ENCODE measurements at places on chromosomes 16 and 17.

DNA sequence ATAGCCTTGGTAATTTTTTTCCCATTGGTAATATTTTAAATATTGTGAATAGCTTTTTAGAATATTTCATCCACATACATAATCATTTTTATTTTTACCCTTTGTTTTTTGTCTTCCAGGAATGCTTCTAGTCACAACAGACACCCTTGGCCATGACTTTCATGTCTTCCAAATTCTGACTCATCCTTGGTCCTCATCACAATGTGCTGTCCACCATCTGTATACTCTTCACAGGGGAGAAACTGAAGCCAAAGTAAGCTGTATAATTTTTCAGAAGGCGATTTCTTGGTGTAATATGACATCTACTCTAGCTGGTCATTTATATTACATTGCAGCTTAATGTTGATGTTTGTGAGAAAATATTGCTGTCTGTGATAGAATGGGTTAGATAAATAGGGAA, 269.4 kb downstream of the BCAS3 start:
- DNase-seq = no peak

GRCh38 chr17:57555636-57556175, 189.4 kb downstream of the CCDC182 start:
- DNase-seq = no peak

GRCh38 chr17:73237714-73238113, 24.0 kb downstream of the CPSF4L start:
- DNase-seq = no peak

DNA sequence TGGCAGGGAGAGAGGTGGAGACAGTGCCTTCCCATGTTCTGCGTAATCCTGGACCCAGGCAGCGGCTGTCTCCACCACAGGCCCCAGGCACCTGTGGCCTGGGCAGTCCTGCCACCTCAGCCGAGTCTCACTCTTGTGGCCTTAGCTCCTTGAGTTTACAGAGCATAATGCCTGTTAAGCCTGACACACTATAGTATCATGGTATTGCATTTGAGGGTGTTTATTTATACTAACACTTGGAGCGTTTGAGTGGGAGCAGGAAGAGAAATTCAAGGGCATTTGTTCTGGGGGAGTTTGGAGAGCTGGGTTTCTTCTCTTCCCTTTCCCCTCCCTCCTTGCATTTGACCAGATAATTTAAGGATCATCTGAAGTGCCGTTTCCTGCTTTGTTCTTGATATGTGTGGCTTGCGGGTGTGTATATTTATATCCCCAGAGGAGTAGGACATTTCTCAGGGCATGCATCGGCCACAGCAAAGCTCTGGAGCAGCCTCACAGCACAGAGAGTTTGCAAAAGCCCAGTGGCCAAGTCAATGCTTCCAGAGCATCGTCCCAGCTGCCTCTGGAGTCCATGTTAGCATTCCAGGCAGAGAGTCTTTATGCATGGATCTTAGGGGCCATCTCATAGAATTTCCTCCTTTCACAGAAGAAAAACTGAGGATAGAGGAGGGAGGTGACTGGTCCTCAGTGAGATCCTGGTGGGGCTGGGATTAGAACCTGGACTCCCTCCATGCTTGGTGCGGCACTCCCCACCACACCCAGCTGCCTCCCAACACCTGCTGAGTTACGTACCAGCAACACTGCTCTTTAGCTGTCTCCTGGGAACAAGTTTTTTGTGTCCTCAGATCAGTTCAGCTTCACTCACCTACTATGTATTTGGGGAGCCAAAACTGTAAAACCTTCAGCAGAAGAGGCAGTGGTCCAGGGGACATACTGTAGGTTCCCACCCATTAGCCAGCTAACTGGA, 222.8 kb downstream of the CCDC182 start:
- DNase-seq = no peak

- no peak for DNase-seq
Measured at GRCh38 chr17:9684955-9685621, 39.8 kb downstream of the USP43 start.

- no peak for DNase-seq
Measured at GRCh38 chr16:90083139-90083538, 6.0 kb upstream of the PRDM7 start.

- DNase-seq = no peak
Measured at GRCh38 chr16:7482596-7483290, 150.1 kb downstream of the RBFOX1 start.

DNA sequence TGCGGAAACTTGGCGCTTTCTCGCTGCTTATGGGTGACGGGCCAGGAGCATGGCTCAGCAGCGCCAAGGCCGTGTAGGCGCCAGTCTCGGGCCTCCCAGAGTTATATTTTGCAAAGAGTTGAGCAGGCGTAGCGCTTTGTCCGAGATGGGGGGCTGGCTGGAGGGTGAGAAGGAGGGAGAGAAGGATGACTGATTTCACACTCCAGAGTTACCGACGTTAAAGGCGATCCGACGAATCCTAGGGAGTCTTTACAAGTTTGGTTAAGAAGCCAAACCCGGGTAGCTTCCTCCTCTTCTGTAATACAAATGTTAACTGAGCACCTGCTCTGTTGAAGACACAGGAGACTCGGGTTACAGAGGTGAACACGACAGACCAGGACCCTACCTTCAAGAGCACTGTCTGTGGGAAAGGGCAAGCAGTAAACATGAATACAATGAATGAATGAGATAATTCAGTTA, 782 bp downstream of the POLR2A start:
- no peak for DNase-seq

GRCh38 chr17:37818689-37819088, 73.8 kb upstream of the HNF1B start:
- no peak for DNase-seq

GRCh38 chr17:32382526-32383223, 32.7 kb downstream of the ZNF207 start:
- DNase-seq = no peak

- no peak for DNase-seq
Measured at GRCh38 chr17:40265337-40265736, 22.3 kb upstream of the CDC6 start.

DNA sequence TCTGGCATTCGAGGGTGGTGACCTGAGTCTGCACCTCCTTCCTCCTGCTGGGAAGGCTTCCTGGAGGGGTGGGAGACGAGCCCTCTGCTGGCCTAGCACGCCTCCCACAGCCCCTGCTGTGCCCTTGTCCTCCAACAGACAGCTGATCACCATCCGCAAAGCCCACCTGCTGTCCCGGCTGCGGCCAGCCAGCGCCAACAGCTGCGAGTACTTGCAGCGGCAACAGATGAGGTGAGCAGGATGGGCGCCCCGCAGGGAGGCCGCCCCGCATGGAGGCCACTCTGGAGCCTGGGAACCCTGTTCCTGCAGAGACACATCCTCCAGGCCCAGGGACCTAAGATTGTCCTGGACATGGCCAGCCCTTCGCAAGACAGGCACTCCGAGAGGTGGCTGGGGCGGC, 21.6 kb downstream of the UBALD1 start:
- no peak for DNase-seq

DNA sequence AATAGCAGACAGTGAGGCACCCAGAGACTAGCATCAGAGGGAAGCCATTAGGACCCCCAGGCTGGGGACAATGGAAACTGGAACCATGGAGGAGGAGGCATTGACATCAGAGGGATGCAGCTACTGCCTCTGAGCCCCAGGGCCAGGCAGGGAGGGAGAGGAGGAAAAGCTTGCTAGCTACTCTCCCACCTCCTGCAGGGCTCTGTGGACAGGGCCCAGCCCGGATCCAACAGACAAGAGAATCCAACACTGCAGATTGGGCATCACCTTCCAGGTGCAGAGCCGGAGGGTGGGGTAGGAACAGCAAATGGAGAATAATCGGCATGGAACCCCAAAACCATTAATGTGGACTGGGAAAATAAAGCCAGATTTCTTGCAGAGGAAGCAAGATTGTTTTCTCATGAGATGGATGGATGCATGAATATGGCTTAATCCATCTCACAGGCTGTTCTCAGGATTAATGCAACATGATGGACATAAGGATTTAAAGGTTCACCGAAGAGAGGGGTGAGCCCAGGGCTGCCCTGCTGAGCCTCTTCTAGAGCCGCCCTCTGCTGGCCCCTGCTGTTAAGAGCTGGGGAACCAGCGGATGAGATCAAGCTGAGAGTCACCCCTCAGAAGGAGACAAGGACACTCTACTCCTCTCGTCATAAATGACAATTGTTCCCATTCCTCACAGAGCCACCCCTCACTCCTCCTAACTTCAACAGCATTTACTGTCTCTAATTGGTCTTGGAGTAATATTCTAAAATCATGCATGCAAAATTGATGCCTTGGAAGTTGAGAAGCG, 48.8 kb downstream of the DNAH3 start:
- no peak for DNase-seq

DNA sequence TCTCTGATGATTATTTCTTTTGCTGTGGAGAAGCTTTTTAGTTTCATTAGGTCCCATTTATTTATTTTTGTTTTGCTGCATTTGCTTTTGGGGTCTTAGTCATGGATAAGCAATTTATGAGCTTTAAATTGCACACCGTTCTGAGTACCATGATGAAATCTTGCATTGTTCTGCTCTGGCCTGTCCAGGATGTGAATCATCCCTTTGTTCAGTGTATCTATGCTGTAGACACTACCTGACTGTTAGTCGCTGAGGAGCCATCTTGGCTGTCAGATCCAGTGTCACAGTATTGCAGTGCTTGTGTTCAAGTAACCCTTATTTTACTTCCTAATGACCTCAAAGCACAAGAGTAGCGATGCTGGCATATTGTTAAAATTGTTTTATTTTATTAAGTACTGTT, 218.0 kb upstream of the CNTNAP4 start:
- no peak for DNase-seq

- DNase-seq = peak; percentile 84
Measured at GRCh38 chr17:64020056-64020766, at the start of gene ICAM2. TSS of gene ICAM2 (minus strand) at chr17:64020633. CDS start at chr17:64006691, 13,942 bp downstream.

DNA sequence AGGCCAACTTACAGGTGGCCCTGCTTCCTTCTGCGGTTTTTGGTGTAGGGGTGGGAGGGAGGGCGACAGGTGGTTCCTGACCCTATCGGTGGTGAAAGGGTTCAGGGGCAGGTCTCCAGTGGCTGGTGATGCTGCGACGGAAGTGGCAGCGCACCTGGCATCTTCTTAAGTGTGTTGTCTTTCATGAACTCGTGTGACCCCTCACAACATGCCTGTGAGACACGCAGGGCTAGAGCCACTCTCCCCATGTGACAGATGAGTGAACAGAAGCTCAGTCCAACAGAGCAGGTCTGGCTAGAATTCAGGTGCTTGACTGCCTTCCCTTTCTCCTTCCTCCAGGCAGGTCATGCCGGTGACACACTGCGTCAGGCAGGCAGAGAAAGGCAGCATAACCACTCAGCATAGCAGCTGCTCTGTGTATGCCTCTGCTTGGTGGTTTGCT, 8.0 kb downstream of the TNFAIP1 start:
- no peak for DNase-seq

DNA sequence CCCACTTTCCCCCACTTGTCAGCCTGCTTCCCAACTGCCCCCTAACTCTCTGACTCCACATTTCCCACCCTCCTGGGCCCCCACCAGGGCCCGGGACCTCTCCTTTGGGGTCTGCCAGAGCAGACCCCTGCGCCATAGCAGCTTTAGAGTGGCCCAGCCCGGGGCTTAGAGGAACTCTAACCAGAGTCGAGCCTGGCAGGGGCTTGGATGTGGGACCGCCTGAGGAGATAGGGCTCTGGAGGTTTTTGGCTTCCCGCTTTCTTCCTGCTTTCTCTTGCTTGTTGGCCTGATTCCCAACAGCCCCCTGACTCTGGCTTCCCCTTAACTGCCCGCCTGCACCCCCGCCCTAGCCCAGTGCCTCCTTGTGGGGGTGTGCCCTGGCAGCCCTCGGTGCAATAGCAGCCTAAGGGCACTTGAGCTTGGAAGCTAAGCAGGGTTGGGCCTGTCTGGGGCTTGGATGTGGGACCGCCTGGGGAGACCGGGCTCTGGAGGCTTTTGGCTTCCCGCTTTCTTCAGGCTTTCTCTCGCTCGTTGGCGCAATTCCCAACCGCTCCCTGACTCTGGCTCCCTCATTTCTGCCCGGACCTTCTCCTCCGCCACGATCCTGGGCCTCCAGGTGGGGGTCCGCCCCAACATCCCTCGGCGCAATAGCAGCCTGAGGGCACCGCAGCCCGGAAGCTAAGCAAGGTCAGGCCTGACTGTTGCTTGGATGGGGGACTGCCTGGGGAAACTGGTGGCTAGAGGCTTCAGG, 2292.0 kb downstream of the TP53TG3F start:
- DNase-seq = no peak

GRCh38 chr16:84356591-84357116, 11.7 kb upstream of the ATP2C2 start:
- no peak for DNase-seq

DNA sequence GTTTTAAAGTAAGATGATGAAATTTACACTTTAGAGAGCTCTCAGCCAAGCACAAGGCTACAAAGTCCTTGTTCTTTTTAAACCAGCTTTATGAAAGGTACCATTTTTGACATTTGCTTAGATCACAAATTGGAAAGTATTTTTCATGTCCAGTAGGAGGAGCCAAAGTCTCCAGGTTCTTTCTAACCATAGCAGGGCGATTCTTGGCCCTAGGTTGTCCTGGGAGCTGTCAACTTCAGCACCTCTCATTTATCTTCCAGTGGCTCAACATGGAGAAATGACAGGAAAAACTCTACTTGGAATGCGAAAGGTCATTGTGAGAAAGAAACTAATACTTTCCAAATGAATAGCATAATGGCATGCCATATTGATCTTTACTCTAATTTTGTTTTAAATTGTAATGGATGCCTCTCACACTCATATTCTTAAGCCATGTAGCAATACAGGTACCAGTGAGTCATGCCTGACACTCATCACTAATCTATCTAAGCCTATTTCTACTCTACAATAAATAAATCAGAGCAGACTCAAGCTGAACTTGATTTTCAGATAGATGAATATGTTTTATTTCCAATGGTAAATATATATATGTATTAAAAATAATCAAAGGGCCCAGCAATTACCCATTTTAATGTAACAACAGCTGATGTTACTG, 919.1 kb upstream of the EEF2KMT start:
- no peak for DNase-seq

DNA sequence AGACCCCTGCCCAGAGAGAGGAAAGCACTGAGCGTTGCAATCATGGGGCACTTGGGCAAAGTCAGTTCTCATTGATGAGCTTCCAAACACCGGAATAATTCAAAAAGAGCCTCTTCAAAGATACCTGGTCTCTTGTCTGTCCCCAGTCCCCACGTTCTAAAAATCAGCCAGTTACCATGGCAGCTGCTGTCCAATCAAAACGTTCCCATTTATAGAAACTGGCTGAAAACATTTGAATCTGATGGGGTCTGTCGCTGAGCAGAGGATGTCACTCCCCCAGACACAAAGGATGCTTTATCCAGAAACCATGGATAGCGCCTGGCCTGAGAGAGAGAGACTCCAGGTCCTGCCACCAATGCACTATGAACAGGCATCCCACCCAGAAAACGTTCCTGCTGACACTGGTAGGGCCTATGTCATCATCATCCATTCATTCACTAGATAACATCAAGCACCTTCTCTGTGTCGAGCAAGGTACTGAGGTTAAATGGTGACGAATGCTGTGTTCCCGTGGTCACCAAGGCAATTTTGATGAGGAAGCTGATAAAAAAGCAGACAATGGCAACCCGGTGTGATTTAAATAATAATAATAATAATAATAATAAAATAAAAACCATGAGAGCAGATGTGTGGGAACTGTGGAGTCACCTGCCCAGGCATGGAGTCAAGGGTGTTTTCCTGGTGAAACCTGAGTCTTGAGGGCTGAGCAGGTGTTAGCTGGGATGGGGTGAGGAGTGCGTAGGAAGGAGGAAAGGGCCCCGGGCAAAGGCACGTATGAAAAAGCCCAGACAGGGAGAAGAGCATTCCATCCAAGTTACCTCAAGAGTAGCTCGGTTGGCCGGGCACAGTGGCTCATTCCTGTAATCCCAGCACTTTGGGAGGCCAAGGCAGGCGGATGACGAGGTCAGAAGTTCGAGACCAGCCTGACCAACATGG, 19.0 kb upstream of the CALB2 start:
- no peak for DNase-seq
